Activated CD4-positive, alpha-beta T cell treated with anti-CD3 and anti-CD28 coated beads, Interleukin-2, amount 50 U/mL, for 48 hours (primary cell): ENCODE measurements at places on chromosomes 16 and 17.

DNA sequence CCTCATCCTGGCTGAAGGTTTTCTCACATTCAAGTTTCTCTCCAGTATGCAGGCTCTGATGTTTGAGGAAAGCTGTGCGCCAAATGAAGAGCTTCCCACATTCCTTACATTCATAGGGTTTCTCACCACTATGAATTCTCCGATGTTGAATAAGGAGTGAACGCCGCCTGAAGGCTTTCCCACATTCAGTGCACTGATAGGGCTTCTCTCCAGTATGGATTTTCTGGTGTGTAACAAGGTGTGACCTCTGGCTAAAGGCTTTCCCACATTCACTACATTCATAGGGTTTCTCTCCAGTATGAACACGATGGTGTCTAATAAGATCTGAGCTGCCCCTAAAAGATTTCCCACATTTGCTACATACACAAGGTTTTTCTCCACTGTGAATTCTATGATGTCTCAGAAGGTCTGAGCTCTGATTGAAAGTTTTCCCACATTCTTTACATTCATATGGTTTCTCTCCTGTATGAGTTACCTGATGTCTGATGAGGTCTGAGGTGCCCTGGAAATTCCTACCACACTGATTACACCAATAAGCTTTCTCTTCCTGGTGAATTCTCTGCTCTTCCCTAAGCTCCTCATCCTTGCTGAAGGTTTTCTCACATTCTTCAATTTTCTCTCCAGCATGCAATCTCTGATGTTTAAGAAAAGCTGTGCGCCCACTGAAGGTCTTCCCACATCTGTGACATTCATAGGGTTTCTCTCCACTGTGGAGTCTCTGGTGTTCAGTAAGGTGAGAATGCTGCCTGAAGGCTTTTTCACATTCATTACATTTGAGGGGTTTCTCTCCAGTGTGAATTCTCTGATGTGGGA lies 8.9 kb downstream of the ZNF594 start:
- DNase-seq = no peak

DNA sequence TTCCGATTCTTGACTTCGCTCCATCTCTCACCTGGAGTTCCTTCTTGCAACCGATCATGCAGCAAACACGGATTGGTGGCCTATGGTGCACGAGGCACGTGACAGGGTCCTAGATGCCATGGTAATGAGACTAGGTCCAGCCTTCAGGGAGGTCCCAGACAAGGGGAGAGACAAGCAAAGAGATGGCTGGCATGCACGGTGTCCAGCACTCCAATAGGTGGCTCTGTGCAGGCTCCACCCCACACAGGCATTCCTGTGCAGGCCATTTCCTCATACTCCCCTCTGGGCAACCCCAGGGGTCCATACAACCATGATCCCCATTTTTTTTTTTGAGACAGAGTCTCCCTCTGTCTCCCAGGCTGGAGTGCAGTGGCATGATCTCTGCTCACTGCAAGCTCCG lies 31.3 kb downstream of the WNT9B start:
- DNase-seq = no peak

DNA sequence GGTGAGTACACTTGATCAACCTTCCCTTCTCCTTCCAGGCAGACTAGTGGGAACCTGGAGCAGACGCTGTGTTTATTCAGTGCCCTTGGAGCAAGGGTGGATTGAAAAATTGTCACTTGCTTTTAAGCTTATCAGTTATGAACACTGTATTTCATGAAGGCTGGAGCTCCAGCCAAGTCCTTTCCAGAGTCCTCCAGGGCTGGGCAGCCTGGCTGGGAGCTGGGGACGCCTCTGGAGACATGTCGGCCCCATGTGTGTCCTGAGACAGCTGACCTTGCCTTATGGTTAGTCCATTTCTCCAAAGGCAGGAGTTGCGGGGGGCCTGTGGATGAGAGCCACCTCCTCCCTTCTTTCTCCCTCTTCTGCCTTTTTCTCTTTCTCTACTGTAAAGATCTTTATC lies 67.0 kb downstream of the RAP1GAP2 start:
- DNase-seq = no peak

- DNase-seq = no peak
Measured at GRCh38 chr17:42759982-42760651, 910 bp upstream of the RAMP2 start.

DNA sequence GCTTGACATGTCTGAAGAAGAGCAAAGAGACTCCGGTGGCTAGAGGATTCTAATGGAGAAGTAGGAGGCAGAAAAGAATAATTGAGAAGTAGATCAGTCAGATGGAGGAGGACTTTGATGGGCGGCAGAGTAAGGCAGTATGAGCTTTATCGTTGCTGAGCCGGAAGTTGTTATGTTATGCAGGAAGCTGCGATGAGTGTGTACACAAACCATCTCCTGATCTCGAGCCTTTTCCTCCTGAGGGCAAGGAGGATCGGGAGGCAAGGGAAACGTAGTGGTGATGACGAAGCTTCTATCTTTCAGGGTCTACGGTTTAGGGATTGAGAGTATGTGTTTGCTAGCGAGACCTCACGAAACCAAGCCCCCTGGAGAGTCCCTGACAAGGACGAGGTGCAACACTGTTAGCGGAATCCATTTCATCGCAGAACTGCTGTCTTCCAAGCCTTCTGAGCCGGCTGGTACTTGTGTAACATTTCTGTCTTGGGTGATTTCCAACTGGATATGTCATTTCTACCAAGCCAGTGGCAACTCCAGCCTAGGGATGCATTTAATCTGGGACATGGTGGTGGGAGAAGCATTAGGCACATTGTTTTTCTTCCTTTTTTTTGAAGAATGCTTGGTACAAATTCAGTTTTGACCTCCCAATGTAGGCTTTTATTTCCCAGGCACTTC lies 45.5 kb downstream of the RBFOX1 start:
- no peak for DNase-seq

GRCh38 chr16:77949445-77949844 lies 72.9 kb upstream of the CLEC3A start:
- DNase-seq = no peak

DNA sequence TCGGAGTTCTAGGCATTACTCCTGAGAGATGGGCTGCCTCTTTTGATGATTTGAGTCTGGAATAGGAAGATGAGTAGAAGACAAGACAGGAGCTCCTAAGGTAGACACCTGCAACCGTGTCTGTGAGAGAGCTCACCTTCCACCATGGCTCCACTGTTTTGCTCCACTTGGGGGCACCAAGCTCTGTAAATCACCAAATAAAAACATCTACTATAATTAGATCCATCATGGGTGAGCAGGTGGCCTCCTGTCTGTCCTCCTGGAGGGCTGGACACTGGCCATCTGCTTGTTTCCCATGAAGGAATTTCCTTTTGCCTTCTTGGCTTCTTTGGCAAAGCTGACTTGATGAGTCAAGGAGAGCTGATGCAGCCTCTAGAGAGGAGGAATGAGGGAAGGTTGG lies 179.0 kb downstream of the HAPSTR1 start:
- DNase-seq = no peak
